ENCODE measurements at places on chromosomes 11 and 22.

GRCh38 chr22:44325718-44326490 is 13.2 kb upstream of the SHISAL1 start:
- DNase-seq, result peak; percentile 69

DNA sequence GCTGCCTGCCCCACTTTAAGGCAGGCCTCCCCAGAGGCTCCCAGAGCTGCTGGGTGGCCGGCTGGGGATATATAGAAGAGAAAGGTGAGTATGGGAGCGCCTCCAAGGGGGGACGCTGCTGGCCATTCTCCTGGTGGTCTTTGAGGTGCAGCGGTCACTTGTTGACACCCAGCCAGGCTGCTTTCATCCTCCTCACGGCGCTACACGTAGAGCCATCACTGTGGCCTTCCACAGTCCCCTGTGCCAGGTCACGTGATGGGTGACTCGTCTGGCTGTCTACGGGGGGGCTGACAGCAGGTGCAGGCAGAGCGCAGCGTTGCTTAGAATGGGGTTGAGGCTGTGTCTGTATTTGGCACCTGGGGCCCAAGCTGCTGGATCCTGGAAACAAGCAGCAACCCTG is 1.9 kb downstream of the ACR start:
- DNase-seq, result no peak

DNA sequence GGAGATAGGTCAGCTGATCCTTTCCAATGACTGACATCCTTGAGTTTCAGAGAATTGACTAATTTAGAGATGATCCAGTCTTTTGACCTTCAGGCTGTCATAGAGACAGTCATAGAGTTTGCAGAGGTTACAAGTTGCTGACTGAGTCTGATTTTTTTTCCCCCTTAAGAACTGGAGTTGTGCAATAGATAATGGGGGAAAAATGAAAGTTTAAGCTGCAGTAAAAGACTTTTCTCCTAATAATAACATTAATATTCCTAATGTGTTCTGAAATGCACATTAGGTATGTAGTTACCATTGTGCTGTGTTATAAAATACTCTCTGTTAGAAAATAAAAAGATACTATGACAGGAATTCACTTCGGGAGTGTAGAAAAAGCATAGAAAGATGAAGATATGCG is 876.9 kb upstream of the RAG2 start:
- no peak for DNase-seq

DNA sequence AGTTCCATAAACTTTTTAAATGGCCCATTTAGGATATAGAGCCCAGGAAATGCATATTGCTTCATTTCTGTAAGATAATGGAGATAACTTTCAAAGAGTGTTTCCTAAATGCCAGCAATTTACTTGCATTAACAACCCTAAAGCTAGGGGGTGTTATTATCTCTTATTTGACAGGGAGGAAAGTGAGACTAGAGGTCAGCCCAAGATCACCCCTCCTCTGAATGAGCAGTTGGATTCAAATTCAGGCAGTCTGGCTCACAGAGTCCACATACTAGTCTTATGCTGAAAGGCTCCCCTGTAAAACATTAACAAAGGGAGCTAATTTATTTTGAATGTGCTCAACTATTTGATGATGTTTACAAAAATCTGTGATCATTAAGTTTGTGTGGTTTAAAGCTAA is 49.9 kb upstream of the TRIM77 start:
- DNase-seq, result no peak

- no peak for DNase-seq
These were observed 30.4 kb downstream of the OPCML start for GRCh38 chr11:133501643-133502539.

DNA sequence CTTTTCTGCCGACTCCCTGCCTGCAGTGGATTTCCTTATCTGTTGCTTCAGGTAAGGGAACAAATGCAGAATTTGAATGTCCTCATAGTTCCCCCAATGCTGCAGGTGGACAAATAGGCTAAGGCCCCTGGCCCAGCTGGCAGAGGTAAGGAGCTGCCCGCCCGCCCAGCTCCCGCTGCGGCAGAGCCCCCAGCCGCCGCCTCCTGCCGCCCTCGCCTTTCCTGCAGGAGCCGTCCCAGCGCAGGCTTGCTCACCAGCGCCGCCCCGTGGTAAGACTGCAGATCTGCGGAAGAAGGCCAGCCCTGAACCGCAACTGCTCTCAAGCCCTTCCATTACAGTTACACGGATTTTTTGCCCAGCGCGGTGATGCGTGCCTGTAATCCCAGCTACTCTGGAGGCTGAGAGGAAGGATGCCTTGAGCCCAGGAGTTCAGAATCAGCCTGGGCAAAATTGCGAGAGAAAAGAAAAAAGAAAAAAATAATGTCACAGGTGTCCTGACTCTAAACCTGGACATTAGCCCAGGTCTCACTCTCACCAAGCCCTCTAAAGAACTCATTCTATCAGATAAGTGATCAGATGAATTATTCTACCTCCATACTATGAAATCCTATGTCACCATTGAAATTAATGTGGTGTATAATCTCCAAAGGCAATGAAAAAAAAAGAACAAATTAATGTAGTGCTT is 51.2 kb upstream of the EMID1 start:
- peak; percentile 68 for DNase-seq

GRCh38 chr11:326842-327580 is 6.4 kb upstream of the IFITM3 start:
- DNase-seq, result peak; percentile 49

- peak; percentile 36 for DNase-seq
These were observed 171.3 kb downstream of the GRIK4 start for GRCh38 chr11:120682866-120683265.

DNA sequence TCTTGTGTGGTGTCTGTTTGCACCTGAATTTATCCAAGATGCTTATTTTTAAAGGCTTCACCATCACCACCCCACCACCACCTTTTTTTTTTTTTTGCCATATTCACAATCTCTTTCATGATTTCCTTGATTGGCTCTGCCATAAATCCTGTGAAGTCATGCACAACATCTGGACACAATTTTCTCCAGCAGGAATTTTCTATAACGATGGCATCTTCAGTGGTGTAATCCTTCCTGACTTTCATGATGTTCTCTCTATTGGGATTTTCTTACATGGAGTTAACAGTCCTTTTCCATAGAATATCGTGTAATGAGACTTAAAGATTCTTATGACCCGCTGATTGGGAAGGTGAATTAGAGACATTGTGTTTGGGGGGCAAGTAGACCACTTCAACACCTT is 17.8 kb downstream of the ZFP91 start:
- DNase-seq, result peak; percentile 38

Data from EH (cell line).